ENCODE measurements at places on chromosomes 2 and 18.

- no peak for DNase-seq
Observed at GRCh38 chr2:2647141-2647541, 316.1 kb upstream of the MYT1L start.

GRCh38 chr2:70328921-70329561 lies 27.2 kb upstream of the FAM136A start:
- DNase-seq, result no peak

GRCh38 chr18:45856531-45856930 lies 31.1 kb downstream of the SIGLEC15 start:
- DNase-seq, result no peak

- no peak for DNase-seq
Observed at GRCh38 chr2:74735564-74735963, 81.5 kb downstream of the SEMA4F start.

- no peak for DNase-seq
Observed at GRCh38 chr18:35038029-35038428, 3.2 kb upstream of the MAPRE2 start.

- peak; percentile 55 for DNase-seq
Observed at GRCh38 chr2:11669454-11670291, at the start of gene NTSR2. TSS of gene NTSR2 (minus strand) at chr2:11670195. CDS start at chr2:11670129, 66 bp downstream.

All from NB4 (cell line).